H9 (cell line): ENCODE measurements at places on chromosomes 16 and 17. TPM values are rescaled to one million over a fixed set of nuclear protein-coding genes. Genes with fewer than 3 reads are reported as not detected.
A peak's percentile ranks its signal among the peaks of the same experiment; 100 is the strongest.

- no peaks in the 10 kb centered on the region for H3K27me3 ChIP-seq
- no peak overlapping the region for H3K27ac ChIP-seq
- peaks cover 13% of the 10 kb centered on the region; the same call in 2 of the 3 replicates for H3K36me3 ChIP-seq
- H3K4me3 ChIP-seq = peak overlapping the region; percentile 90
- DNase-seq = no peak
- peaks cover 2% of the 10 kb centered on the region for H3K4me1 ChIP-seq
Observed at GRCh38 chr16:29900888-29901606, 759 bp downstream of the ASPHD1 start.

DNA sequence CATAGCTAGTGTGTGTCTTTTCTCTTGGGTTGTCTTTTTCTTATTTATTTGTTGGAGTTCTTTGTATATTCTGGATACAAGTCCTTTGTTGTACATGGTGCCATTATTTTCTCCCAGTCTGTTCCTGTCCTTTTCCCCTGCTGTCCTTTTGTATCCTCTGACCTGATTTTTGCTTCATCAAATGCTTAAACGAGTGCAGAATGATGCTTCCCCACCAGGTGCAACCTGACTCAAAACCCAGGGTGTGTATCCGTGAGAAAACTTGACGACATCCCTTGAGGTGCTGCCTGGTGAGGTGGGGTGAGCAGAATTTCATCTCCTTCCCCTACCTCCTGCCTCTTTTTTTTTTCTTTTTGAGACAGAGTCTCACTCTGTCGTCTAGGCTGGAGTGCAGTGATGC, 88.6 kb downstream of the NTN1 start:
- H3K36me3 ChIP-seq = no peaks in the 10 kb centered on the region
- H3K27ac ChIP-seq = no peak overlapping the region
- DNase-seq = no peak
- H3K4me3 ChIP-seq = no peak overlapping the region

GRCh38 chr17:75009139-75009724, 3.2 kb upstream of the MRPL58 start:
- no peaks in the 10 kb centered on the region for H3K27me3 ChIP-seq
- no peaks in the 10 kb centered on the region; the same call in 1 of the 2 replicates for H3K4me1 ChIP-seq
- H3K4me3 ChIP-seq = no peak overlapping the region
- peaks cover 2% of the 10 kb centered on the region; the same call in 1 of the 3 replicates for H3K36me3 ChIP-seq

DNA sequence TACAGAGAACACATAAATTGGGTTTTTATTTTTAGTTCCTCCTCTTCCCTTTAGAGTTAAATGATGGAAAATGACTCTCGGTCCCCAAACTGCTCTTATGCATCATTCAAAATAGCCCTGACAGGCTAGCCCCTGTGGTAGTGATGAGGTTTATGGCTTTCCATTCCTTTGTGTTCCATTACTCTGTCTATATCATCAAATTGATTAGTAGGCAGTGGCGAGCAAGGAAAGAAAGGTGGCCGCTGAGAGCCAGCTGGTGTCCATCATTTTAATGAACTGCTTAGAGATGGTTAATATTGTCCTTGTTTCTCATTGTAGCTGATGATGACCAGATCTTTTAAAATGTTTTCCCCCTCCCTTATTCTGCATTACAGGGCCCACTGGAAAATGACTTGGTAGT, 179.5 kb downstream of the PHKB start:
- H3K27me3 ChIP-seq = no peaks in the 10 kb centered on the region
- no peak overlapping the region for H3K4me3 ChIP-seq
- no peak for DNase-seq
- no peak overlapping the region for H3K27ac ChIP-seq

DNA sequence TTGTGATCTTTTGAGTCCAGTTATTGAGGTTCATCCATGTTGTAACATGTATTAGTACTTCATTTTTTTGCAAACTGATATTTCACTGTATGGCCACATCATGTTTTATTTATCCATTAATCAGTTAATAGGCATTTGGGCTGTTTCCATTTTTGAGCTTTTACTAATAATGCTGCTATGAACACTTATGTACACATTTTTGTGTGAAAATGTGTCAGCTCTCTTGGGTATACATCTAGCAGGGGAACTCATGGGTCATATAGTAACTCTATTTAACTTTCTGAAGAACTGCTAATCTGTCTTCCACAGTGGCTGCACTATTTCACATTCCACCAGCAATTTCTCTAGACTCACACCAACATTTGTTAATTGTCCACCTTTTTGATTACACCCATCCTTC, 82.0 kb downstream of the GLG1 start:
- H3K36me3 ChIP-seq = peaks cover 15% of the 10 kb centered on the region; the same call in 2 of the 3 replicates
- H3K27me3 ChIP-seq = no peaks in the 10 kb centered on the region
- no peak for DNase-seq
- H3K27ac ChIP-seq = no peak overlapping the region

GRCh38 chr16:11235703-11235991, 20.4 kb downstream of the SOCS1 start:
- no peak overlapping the region for H3K4me3 ChIP-seq
- H3K36me3 ChIP-seq = no peaks in the 10 kb centered on the region
- DNase-seq = no peak
- no peaks in the 10 kb centered on the region for H3K4me1 ChIP-seq
- no peaks in the 10 kb centered on the region for H3K27me3 ChIP-seq

- no peak for DNase-seq
- H3K27me3 ChIP-seq = no peaks in the 10 kb centered on the region
- H3K36me3 ChIP-seq = no peaks in the 10 kb centered on the region
- no peak overlapping the region for H3K27ac ChIP-seq
Observed at GRCh38 chr16:2371421-2371820, 30.9 kb upstream of the ABCA3 start.

The GRAPL gene
- 0.55 TPM in 1 of 2 replicates, not detected in the other for total RNA-seq

The EMC6 gene
- total RNA-seq = 70.7 and 72.2 TPM in 2 replicates

The RASL10B gene
- 15.0 and 15.9 TPM in 2 replicates for total RNA-seq

The NPIPA8 gene
- total RNA-seq = 0.48 and 0.72 TPM in 2 replicates

The TEX19 gene
- 1.4 and 1.5 TPM in 2 replicates for total RNA-seq
